ENCODE measurements at places on chromosomes 5 and 9. TPM values are rescaled to one million over a fixed set of nuclear protein-coding genes. Genes with fewer than 3 reads are reported as not detected.

DNA sequence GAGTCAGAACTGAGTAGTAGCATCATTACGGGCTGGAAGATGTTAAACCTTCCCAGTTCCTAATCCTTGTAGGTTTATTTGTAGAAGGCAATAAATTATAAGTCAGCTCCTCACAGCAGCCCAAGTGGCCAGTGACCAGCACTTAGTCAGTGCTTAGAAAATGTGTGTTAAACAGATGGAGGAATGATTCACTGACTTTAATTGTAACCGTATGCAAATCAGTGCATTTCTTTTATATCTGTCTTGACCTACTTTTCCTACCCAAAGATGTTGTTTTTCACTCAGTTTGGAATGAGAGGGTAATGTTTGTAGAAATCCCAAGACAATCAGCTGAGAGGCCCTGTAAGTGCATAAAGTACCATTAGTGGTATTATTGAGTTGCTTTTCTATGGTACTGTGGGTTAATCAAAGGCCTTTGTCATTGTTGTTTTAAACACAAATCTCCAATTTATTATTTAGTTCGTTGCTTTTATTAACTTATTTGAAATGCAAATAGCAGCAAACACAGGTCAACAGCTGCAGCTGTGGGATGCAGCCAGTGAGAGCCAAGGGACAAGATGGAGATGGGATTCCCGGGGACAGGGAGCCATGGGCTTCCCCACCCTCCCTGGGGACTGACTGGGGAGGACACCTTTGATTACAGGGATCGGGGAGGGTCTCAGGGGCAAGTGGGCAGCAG, 49.8 kb downstream of the MAP1B start:
- no peak for DNase-seq

DNA sequence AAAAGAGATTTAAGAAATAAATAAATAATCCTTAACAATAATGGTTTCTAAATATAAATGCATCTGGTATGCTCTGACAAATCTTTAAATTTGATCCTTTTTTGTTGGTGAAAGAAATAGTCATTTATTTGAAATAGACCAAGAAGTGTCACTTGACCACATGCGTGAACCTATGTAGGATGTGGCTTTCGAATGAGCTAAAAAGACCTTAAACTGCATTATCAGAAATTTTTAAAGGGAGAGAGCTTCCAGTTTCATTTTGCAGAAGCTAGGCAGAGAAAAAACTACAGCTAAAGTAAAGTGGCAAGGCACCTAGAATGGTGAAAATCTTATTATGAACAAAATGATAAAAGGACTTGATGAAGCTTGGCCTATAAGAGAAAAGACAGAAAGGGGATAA, 309.2 kb upstream of the EFNA5 start:
- no peak for DNase-seq

DNA sequence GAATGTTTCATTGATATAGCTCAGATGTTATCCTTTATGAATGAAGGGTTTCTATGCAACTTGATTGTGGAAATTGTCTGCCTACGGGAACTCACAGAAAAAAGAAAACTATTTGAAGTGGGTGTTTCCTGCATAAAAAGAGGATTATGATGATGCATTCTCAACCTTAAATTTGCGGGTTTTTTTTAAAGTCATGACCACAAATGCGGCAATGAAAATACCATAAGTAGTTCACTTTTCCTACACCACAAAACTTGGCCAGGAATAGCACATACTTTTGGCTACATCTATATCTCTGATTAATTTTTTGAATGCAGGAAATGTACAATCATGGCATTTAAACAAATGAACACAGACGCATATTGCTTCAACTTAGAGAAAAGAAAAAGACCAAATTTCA, 754.7 kb downstream of the DTWD2 start:
- no peak for DNase-seq

- DNase-seq: peak; percentile 74
Measured at GRCh38 chr9:131264231-131264630, 12.1 kb downstream of the FAM78A start.

DNA sequence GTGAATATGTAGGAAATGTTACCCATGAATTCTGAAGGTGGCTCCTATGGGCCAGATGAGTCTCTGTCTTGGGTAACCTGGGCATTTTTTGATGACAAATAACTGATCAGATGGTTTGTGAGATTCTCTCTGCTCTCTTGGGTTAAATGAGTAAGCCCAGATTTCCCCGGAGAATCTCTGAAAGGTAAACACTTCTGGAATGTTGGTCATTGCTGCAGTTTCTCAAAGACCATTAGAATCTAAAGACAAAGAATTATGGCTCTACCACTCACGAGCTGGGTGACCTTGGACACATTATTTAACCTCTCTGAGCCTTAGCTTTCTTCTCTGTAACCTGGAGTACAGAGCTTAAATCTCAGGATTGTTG, 191.2 kb downstream of the DAB2IP start:
- no peak for DNase-seq

DNA sequence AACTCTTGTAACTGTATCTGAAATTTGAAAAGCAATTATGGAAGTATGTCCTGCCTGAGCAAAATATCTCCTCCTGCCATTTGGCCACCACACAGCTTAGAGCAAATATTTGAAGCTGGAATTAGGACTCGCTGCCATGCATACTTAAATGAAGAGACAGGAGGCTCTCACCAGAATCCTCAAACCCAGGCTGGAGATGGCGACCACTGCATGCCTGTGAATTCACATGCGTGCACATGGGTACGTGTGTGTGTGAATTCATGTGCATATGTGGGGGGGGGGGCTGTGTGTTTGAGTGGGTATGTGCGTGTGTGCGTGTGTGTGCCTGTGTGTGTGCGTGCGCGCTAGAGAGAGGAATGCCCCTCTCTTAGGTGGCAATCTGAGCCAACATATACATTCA, 84.1 kb upstream of the IRX1 start:
- DNase-seq: no peak

DNA sequence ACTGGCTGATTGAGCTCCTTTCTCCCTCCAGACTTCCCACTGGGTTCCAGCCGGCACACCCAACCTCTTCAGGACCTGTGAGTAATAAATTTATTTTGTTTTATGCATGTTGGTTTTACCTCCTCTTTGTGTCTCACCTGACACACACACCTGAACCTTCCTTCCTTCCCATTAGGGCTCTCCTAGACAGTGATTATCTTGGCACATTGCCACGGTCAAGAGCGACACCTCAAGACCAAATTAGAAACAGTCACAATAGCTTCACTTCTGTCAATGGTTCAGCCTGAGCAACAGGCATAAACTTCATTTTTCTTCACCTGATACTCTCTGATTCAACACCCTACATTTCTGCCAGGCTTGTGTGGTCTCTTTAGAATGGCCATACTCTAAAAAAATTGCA, 296.3 kb upstream of the SMARCA2 start:
- no peak for DNase-seq

- DNase-seq: no peak
Measured at GRCh38 chr9:5556101-5556705, 45.9 kb downstream of the PDCD1LG2 start.

The ANKDD1B gene
- total RNA-seq: 0.26 TPM

The ARHGEF28 gene
- 1.3 TPM for total RNA-seq

The ADAMTS6 gene
- total RNA-seq: 0.59 TPM

The EIF4E1B gene
- not detected for total RNA-seq

The TRIM14 gene
- 0.79 TPM for total RNA-seq

The TEX10 gene
- total RNA-seq: 14.9 TPM

The TICAM2 gene
- total RNA-seq: 1.2 TPM

Measured in psoas muscle (tissue), 8 donors.